ENCODE measurements at places on chromosomes 7 and 10. TPM values are rescaled to one million over a fixed set of nuclear protein-coding genes. Genes with fewer than 3 reads are reported as not detected.

Gene RBP3
- total RNA-seq, result not detected

DNA sequence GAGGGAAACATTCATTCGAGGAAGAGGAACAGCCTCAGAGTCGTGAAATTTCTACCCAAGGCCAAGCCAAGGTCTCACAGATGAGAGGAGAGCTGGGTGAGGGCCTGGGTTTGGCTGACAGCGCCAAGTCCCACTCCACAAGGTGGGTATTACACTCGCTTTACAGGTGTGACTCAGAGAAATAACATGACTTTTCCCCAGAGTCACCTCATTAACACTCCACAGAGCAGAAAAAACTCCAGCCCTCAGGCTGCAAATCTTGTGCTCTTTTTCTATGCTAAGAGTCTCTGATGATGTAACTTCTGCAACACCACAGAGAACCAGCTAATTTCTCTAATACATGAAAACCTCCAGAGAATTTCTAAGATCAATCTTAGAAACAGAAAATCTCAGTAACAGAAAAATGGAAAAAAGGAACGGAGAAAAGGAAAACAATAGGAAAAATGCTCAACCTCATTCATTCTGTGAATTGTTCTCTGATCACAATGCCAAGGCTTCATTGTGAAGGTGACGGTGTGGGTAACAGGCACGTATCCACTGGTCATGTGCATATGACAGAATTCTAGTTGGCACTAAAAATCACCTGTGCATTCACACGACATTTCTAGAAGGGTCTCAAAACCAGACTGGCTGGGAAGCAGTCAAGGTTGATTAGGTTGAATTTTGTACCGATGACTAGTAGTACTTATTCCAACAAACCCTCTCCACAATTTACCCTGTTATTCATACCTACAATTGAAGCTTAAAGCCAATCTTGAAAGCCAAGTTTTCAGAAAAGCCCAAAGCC, 20.3 kb downstream of the YWHAG start:
- no peak for DNase-seq

Gene NANOS1
- total RNA-seq, result 0.40 TPM

DNA sequence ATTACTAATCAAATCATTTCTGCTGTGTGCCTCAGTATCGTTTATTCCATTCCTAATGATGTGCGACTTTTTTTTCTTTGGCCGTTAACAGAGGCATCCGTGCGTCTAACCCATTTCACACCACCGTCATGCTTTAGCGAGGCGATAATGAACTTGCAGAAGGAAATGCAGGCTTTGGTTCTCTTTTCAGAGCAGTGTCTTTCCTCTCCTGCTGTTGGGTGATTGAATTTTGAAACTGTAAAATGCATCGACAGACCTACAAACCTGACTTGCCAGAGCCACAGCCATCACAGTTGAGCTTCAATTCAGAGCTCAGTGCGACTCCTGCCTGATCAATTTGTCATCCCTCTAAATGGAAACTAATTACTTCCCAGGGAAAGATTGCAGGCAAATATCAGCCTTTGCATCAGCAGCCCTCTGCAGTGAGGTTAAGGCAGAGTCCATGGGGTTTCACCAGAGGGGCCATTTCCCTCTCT, 486.0 kb upstream of the GALNT17 start:
- DNase-seq, result no peak

Gene ANXA8L1
- total RNA-seq, result not detected

DNA sequence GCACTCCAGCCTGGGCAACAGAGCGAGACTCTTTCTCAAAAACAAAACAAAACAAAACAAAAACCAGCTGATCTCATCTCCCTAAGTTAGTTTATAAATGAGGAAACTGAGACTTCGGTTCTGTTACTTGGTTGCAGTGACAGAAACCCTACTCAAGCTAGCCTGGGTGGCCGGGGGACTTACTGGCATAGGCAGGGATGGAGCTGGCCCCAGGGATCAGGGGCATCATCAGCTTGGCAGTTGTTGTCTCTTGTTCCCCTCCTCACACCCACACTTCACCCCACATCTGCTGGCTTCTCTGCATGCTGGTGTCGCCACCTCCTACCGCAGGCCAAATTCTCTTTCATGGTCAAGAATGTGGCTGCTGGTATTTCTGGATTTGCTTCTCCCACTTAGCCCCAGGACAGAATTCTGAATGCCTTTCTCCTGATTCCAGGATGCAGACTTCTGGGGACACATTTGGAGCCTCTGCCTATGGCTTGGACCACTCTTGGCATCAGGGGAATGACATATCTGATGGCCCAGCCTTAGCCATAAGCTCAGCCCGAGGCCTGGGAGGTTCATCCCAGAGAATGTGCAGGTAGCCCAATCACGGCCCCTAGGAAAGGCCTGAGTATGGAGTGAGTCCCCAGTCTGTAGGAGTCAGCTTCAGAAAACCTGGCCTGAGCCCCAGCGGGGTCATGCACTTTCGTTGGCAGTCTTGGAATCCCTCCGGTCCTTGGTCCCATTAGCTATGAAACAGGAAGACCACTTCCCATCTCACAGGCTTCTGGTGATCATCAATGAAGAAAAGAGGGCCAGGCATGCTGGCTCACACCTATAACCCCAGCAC, 41.6 kb upstream of the CTBP2 start:
- no peak for DNase-seq
